ENCODE measurements at places on chromosomes 6 and 20.

GRCh38 chr6:163501439-163501838 lies 86.9 kb downstream of the QKI start:
- DNase-seq, result no peak

GRCh38 chr6:38168699-38169098 lies 349.2 kb downstream of the ZFAND3 start:
- no peak for DNase-seq

DNA sequence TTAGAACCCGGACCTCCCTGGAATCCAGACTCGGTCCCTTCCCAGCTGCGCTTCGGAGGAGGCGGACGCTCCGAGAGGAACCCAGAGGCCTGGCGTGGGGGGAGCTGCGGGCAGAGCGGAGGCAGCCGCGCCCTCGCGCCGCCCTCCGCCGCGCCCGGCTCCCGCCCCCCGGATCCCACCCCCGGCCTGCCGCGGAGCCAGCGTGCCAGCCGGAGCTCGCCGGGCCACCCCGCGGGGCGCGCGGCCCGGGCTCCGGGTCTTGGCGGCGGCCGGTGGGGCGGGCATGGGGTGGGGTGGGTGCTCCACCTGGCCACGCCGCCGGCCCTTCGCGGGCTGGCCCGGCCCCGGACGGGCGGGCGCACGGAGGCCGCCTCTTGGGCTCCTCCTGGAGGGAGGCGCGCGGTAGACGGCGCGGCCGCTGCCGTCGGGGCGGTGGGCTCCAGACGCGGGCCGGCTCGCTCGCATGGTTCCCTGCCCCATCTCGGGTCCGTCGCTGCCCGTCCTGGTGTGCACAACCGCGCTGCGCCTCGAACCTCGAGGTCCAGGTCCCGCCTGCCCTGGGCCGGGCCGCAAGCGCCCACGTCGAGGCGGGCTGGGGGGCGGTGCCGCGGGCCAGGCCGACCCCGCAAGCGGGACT lies 592 bp upstream of the CDYL start:
- peak; percentile 64 for DNase-seq

DNA sequence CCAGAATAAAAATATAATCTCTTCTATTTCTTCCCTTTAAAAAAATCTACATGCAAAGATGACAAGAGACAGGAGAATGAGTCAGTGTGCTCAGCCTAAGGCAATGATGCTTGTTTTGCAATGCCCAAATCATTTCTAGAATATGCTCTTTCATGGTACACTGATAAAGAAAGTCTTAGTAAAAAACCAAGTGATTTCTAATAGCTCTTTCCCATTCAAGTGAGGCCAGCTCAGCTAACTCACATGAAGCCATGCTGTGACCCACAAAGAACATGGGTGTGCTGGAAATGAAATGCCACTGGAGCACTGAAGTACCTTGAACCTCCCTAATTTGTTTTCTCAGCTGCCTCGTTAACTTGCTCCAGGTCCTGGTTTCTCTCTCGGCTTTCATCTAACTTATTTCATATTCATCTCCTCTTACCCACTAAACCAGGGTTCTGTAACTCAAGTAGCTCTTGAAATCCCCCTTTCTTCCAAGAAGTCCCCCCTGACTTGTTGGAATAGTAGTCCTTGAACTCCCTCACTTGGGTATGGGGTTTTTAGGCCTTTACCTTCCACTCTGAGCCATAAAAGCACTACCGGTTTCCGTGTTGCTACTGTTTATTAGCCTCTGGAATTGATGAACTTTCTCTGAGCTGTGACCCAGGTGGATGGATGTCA lies 92.7 kb downstream of the IRF4 start:
- DNase-seq, result no peak

DNA sequence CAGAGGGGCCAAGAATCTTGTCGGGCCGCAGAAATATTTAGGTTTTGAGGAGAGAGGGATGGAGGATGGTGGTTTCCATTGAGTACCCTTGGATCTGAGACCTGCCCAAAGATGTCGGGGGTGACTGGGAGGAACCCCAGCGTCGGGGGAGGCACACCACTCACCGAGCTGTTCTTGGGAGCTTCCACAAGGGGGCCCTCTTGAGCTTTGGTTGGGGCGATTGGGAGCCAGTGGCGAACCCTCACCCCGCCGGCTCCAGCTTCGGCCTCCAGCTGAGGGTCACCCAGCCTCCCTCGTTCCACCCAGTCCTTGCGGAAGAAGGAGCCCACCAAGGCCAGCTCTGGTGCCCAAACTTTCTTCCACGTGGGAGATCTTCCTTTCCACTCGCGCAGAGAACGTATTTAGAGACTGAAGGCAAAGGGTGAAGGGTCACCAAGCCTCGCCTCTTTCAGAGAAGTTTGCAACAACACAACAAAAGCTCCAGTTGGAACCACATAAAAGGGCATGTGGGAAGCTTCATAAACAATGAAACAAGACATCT lies 33.6 kb downstream of the APCDD1L start:
- DNase-seq, result peak; percentile 44

Measured in stimulated activated CD8-positive, alpha-beta memory T cell treated with anti-CD3 and anti-CD28 coated beads, Interleukin-2, amount 100 ng/mL, for 48 hours (primary cell).